Myometrial cell (primary cell): ENCODE measurements at places on chromosomes 7 and 10. TPM values are rescaled to one million over a fixed set of nuclear protein-coding genes. Genes with fewer than 3 reads are reported as not detected.

Gene GPRIN2
- not detected in 2 replicates for total RNA-seq

Gene CHRM2
- total RNA-seq = 8.2 and 8.4 TPM in 2 replicates

Gene MYL7
- not detected in 2 replicates for total RNA-seq

Gene CRHR2
- total RNA-seq = not detected in 2 replicates

Gene PON1
- not detected in 2 replicates for total RNA-seq

Gene ARMS2
- not detected in 2 replicates for total RNA-seq

Gene TUBGCP2
- total RNA-seq = 60.3 and 67.0 TPM in 2 replicates

Gene VSTM2A
- total RNA-seq = not detected in 2 replicates

Gene IMPDH1
- total RNA-seq = 101 and 126 TPM in 2 replicates

Gene OGDHL
- 0.18 and 0.58 TPM in 2 replicates for total RNA-seq

Gene CPEB3
- 0.29 and 0.53 TPM in 2 replicates for total RNA-seq

Gene CYP3A4
- not detected in 2 replicates for total RNA-seq

Gene PAOX
- total RNA-seq = 8.6 and 12.9 TPM in 2 replicates

Gene FKBP6
- not detected in 2 replicates for total RNA-seq

Gene KLF14
- not detected in 2 replicates for total RNA-seq

Gene ITPRID1
- total RNA-seq = not detected in 2 replicates

Gene FAM180A
- total RNA-seq = 1.7 and 5.1 TPM in 2 replicates

Gene CALHM1
- not detected in 2 replicates for total RNA-seq

Gene ENTPD1
- total RNA-seq = under 0.01 TPM in 1 of 2 replicates, not detected in the other

Gene DBNL
- 171 TPM in 2 replicates for total RNA-seq

Gene TMED4
- 84.8 and 126 TPM in 2 replicates for total RNA-seq

Gene IDI2
- not detected in 2 replicates for total RNA-seq

Gene SRGN
- 756 and 876 TPM in 2 replicates for total RNA-seq

Gene TEX36
- not detected in 2 replicates for total RNA-seq

Gene PPP1R3A
- total RNA-seq = not detected in 2 replicates

Gene EBLN1
- total RNA-seq = not detected in 2 replicates

Gene PPP1R17
- not detected in 2 replicates for total RNA-seq

Gene OR2A7
- total RNA-seq = 0.89 TPM in 1 of 2 replicates, not detected in the other

Gene KEL
- not detected in 2 replicates for total RNA-seq

Gene PTF1A
- total RNA-seq = not detected in 2 replicates

Gene ITIH2
- not detected in 2 replicates for total RNA-seq
